ENCODE measurements at places on chromosomes 16 and 17. TPM values are rescaled to one million over a fixed set of nuclear protein-coding genes. Genes with fewer than 3 reads are reported as not detected.

DNA sequence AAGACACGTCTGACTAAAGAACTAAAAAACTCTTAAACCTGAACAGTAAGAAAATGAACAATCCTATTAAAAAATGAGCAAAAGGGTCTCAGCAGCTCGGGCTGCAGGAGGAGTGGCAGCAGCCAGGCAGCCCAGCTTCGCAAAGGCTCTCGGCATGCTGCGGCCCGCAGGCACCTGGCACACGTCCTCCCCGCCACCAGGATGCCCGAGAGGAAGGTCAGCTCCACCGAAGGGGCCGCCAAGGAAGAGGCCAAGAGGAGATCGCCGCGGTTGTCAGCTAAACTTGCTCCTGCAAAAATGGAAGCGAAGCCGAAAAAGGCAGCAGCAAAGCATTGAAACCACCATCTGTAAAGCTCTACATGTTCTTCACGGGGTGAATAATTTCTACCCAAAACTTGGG is 173.5 kb downstream of the BCAS3 start:
- no peak for DNase-seq

GRCh38 chr17:39755554-39756379 is 18.0 kb downstream of the GRB7 start:
- peak; percentile 53 for DNase-seq

DNA sequence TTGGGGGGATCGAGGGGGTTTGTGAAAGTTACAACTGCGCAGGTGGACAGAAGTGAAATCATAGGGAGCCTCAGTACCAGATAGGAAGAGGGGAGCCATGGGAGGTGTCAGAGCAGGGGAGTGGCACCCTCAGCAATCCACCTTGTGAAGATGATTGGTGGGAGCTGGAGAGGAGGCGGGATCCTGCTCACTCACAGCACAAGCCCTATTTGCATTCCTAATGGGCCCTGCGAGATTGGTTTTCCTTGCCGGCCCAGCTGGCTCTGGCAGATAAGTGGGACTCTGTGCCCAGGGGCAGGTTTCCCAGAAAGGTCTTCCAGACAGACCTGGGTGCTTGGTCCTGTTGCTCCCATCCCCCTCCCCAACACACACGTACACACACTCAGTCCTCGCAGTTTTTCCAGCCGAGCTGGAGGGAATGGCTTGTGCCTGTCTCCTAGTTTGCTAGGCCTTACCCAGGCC is 9.4 kb downstream of the WNT3 start:
- DNase-seq: peak; percentile 63

- no peak for DNase-seq
Observed at GRCh38 chr17:35847006-35847405, 21.7 kb downstream of the HEATR9 start.

DNA sequence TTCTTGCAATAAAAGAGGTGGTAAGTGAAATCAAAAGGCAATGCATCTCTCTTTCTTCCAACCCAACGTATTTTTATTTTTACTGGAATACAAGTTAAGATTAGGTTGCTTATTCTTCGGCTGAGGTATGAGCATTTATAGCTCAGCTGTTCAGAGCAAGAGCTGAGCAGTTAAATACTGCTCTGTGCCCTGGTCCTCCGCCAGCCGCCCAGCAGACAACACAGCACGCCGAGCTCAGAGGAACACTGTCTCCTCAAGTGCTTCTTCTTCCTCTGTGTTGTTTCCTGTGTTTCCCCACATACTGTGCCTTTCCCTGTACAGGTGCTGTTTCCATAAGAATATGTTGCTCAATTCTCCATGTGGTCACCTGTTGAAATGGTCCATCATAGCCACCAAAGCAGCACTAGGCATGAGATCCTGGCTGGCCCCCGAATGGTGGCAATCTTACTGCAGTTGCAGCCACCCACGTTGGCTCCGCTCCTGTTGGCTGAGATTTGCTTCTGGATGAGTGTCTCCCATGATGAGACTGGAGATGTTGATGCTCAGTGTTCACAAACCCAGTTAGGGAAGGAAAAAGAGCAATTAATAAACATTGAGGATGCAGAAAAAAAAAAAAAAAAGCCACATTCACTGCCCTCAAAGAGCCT is 515.3 kb downstream of the GRIN2A start:
- no peak for DNase-seq

DNA sequence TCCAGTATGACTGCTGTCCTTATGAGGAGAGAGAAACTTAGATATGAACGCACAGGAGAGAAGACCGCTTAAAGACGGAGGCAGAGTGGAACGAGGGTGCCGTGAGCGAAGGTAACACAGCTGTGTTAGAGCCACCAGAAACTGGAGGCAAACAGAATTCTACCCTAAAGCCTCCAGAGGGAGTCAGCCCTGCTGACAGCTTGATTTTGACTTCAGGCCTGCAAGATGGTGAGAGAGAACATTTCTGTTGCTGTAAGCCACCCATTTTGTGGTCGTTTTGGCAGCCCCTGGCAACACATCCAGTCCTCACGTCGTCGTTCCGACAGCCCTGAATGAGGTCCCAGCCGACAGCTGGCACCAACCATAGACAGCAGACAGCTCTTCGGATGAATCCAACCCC is 2.8 kb upstream of the SPATA2L start:
- DNase-seq: peak; percentile 61

- DNase-seq: peak; percentile 57
Observed at GRCh38 chr17:80511222-80512180, 33.1 kb upstream of the RPTOR start.

- no peak for DNase-seq
Observed at GRCh38 chr16:84503751-84504395, 586 bp downstream of the MEAK7 start.

DNA sequence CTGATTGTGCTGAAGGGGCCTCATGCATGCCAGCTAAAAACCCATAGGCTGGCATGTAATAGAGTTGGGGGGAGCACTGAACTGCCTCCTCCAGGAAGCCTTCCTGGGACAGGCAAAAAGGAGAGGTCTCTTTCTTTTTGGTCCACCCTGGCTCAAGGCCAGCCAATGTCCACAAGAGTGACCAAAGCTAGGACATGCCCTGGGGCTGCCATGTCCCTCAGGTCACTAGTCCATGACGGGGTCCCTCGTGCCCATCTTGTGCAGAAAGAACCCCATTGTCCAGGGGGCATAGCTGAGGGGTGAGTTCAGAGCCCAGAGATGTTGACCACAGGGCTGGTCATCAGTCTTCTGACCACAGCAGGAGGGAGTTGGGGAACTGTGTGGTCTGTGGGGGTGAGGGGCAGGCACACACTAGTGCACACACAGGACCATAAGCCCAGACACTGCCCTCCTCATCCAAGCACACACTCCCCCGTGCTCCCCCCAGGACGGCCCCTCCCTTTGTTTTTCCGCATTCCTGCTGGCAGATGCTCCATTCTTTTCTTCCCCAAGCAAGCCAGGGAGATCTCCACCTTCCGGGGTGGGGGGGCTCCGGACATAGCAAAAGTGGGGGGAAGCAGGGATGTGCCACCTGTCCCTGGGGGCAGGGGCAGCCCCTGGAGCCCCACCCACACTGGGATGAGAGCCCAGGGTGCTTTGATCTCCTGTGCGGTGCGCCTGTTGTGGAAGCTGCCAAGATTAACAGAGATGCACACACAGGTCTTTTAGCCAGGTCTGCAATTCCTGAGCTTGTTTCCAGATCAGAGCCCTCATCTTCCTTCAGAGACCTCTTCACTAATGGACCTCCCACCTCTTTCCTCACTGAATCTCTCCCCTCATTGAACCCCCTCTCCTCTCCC is 25.2 kb upstream of the PHB1 start:
- peak; percentile 89 for DNase-seq

DNA sequence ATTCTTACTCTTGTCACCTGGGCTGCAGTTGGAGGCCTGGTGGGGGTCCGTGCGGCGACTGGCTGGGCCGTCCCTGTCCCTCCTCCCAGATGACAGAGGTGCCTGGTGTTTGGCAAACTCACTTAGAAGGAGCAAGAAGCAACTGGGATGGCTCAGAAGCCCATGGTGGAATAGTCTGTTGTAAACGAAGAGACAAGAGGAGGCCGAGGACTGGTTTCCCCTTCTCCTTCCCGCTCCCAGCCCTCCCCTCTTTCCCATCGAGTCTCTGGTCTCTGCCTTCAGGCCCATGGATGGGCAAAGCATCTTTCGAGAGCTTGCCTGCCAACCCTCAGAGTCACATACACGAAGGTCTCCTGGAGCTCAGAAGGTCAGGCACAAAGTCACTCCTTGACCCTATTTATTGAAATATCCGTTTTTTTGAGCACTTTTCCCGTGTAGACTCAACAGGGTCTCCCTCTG is 364.4 kb downstream of the SEC14L1 start:
- DNase-seq: peak; percentile 73

GRCh38 chr17:31843070-31843745 is 15.8 kb downstream of the COPRS start:
- peak; percentile 73 for DNase-seq

- DNase-seq: peak; percentile 78
Observed at GRCh38 chr16:56451753-56452689, 667 bp downstream of the OGFOD1 start.

DNA sequence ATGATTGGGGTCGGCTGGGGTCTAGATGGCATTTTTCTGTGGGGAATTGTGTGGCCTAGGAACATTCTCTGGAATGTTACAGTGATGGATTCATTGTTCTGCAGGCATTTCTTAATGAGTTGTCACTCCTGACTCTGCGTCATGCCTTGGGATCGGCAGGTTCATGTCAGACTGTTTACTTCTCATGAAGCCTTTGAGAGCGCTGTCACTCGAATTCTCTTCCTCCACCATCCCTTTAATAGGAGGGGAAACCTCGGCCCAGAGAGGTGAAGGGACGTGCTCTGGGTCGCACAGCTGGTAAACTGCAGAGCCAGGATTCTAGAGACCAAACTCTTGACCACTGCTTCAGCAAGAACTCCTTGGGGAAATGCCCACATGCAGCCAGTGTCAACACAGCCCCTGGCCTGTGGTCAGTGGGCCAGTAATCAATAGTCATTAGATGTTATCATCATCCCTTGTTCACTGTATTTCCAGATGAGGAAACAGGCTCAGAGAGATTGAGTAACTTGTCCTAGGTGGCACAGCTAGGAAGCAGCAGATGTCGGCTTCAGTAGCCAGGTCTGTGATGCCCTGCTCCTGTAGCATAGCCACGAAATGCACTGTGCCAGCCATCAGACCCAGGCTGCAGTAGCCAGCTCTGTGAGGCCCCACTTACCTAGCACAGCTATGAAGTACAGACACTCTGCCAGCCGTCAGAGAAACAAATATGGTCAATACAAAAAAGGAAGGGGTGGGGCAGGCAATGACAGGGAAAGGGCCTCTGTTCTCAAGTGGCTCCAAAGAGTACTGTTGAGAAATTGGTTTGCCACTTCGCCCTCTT is 259.0 kb downstream of the CPPED1 start:
- no peak for DNase-seq

- DNase-seq: no peak
Observed at GRCh38 chr17:55420067-55420775, 1.4 kb downstream of the MMD start.

DNA sequence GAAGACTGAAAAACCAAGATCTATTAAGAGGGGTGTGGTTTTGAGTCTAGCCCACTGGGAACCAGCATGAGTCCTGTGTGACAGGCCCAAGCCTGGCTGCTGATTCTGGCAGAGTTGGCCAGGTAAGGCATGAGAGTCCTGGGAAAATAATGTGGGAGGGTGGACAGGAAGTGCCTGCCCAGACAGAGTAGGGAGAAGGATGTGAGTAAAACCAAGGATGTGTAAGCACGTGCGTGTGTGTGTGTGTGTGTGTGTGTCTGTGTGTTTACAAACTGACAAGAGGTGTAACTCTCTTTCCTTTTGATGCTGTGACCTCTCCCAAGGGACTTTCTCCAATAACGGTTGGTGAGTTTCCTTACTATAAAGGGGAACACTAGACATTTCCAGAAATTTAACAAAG is 15.6 kb upstream of the TEX2 start:
- DNase-seq: no peak

DNA sequence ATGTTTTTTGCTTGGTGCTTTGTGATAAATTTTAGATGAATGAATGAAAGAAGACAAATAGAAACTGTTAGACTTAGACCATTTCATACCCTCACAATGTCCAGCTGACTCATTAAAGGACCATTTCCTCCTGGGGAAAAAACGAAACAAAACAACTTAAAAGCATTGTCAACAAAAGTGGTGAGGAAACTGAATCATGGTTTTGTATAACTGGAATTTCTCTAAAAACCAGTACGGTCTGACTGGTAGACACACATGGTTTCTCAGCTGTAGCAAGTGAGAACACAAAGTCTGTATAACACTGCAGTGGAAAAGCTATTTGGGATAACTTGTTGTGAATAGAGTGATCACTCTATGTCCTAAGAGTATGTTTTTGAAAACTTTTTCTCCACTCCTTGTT is 5.3 kb upstream of the DDX52 start:
- peak; percentile 87 for DNase-seq

- DNase-seq: no peak
Observed at GRCh38 chr16:55778757-55779156, 54.1 kb downstream of the CES1 start.

- no peak for DNase-seq
Observed at GRCh38 chr17:31807846-31808245, 51.2 kb downstream of the COPRS start.

DNA sequence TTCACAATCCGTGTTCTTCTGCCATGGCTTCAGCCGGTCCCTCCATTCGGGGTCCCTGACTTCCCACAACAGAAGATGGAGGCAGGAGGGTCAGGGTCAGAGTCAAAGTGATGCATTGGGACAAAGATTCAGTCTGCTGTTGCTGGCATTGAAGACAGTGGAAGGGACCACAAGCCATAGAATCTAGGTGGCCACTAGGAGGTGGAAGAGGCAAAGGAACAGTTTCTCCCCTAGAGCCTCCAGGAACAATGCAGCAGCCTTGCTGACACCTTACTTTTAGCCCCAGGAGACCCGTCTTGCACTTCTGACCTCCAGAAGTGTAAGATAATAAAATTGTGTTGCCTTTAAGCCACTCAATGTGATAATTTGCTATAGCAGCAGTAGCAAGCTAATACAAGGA is 55.9 kb downstream of the MFSD11 start:
- DNase-seq: no peak

DNA sequence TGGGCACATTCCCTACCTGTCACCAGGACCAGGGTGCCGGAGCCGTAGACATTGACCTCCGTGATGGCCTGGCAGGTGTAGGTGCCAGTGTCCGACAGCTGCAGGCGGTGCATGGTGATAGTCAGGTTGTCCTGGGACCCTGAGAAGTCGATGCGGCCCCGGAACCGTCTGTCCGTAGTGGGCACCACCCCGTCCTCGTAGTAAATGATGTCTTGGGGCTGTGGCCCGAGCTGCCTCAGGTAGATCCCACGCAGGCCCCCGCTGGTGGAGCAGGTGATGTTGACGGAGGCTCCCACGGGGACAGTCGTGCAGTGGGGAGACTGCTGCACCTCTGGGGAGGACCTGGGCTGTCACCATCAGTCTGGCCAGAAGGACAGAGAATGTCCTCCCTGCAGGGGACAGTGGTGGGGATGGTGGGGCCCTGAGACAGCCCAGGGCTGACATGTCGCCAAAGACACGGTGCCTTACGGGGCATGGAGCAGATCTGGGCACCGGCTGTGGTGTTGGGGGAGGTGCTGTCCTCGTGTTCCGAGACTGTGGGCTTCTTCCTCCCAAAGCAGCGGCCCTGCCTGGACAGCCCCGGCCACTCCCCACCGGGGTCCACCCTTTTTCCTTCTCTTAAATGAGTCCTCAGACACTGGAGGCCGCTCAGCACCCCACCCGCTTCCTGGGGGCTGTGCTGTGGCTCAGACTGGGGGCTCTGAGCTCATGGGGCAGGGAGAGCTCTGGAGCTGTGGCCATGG is 586 bp downstream of the CD7 start:
- no peak for DNase-seq

Gene ASPHD1
- total RNA-seq: 1.8 TPM

Gene CLEC3A
- total RNA-seq: not detected

Gene DLX4
- under 0.01 TPM for total RNA-seq

Gene LITAFD
- not detected for total RNA-seq

Gene PMFBP1
- 0.59 TPM for total RNA-seq

Gene EARS2
- total RNA-seq: 26.8 TPM

Gene KNOP1
- 15.3 TPM for total RNA-seq

Gene TEKT5
- 0.29 TPM for total RNA-seq

Gene RNF222
- total RNA-seq: not detected

Gene C16orf92
- total RNA-seq: not detected

Gene CTRB2
- not detected for total RNA-seq
